ENCODE measurements at places on chromosomes 3 and 15.

- DNase-seq: no peak
Measured at GRCh38 chr15:89444241-89445225, 51.9 kb downstream of the RHCG start.

DNA sequence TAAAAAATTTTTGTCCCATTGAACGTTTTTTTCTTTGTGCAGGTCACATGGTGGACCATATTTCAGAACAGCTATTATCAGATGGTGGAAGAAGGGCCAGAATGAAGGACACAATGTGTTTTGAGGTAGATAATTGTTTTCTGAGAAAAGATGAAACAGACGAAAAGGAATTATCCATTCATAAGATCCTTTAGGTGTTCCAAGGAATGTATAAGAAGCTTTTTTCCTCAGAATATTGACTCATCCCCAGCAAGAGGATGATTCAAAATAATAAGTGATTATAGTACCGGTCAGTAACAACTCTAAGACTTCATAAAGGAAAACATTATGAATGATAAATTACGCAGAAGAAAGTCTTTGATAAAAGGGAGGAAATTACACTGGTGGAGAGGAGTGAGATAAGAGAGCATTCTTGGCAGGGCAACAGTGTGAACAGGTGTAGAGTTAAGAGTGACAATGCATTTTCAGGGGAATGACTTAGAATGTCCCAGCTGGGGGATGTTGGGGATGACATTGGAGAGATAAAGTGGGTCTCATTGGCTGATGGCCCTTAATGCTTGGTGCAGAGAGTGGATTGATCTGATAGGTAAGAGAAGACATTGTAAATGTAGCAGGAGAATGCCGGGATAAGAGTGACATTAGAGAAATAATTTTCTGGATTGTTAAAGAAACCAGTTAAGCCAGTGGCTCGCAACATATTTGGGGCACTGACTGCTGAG lies 27.0 kb upstream of the AQP9 start:
- no peak for DNase-seq

DNA sequence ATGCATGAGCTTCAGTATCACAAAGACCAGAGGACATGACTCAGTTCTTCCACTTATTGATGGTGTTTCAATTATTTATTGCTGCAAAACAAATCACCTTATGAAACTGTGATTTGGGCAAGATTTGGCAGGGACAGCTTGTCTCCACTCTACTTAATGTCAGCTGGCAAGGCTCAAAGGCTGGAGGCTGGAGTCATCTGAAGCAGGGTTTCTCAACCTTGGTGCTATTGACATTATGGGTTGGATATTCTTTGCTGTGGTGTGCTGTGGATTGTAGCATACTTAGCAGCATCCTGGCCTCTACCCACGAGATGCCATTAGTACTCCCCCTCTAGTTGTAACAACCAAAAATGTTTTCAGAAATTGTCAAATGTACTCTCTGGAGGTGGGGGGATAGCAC lies 138.8 kb upstream of the PEX5L start:
- DNase-seq: no peak

GRCh38 chr3:151015767-151016477 lies 43.4 kb upstream of the CLRN1 start:
- DNase-seq: no peak

GRCh38 chr15:91534976-91535375 lies 318.5 kb upstream of the SLCO3A1 start:
- DNase-seq: no peak

GRCh38 chr15:32844118-32844711 lies 126.4 kb downstream of the GREM1 start:
- DNase-seq: no peak

DNA sequence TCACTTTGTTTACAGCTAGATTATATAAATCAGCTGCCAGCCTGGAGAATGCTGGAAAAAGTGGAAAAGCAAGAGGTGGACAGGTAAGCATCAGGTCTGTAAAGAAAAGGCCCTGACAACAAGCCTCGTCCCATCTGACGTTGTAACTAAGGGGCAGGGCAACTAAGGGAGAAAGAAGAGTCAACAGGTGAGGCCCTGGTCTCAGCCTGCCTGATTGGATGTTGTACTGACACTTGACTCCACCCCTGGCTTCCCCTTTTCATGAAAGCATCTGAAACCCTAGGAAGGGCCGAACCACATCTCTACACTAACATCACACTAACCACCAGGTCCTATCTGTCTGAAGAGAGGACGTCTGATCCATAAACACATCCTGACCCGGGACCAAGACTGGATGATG lies 357.6 kb upstream of the CFAP20DC start:
- no peak for DNase-seq

- no peak for DNase-seq
Measured at GRCh38 chr15:98282656-98283332, 322.3 kb downstream of the ARRDC4 start.

GRCh38 chr3:195001961-195002861 lies 268.7 kb downstream of the XXYLT1 start:
- peak; percentile 40 for DNase-seq

- no peak for DNase-seq
Measured at GRCh38 chr3:102258666-102259227, 176.1 kb upstream of the ZPLD1 start.

DNA sequence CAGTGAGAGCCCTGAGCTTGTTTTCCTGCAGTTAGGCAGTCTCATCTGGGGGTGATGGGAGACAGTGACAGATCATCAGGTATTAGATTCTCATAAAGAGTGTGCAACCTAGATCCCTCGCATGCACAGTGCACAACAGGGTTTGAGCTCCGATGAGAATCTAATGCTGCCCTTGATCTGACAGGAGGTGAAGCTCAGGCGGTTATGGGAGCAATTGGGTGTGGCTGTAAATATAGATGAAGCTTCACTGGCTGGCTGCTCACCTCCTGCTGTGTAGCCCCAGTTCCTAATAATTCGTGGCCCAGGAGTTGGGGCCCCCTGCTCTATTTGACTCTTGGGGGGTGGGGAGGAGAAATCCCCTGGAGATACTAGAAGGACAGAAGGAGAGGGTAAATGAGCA lies 309.4 kb upstream of the STT3B start:
- DNase-seq: no peak

DNA sequence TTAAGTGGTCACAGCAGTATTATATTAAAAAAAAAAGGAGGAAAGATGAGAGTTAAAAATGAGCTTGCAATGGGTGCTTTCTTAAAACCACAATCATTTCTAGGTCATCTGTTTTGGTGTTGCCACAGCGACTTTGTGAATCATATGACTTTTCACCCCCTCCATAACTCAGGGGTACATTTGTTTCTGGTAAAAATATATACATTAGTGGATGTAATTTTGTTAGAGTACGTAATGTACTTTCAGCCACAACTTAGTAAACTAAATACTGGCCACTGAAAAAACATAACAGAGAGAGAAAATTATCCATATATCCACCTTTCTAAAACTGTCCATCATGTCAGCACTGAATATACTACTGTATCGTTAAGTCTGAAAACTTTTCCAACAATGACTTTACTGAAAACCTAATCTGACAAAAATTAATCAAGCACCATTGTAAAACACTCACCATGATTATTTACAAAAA lies 3.4 kb downstream of the ANKRD28 start:
- no peak for DNase-seq

- DNase-seq: no peak
Measured at GRCh38 chr15:50318697-50319096, 36.3 kb downstream of the GABPB1 start.

- no peak for DNase-seq
Measured at GRCh38 chr3:13020159-13020750, 53.0 kb downstream of the IQSEC1 start.

DNA sequence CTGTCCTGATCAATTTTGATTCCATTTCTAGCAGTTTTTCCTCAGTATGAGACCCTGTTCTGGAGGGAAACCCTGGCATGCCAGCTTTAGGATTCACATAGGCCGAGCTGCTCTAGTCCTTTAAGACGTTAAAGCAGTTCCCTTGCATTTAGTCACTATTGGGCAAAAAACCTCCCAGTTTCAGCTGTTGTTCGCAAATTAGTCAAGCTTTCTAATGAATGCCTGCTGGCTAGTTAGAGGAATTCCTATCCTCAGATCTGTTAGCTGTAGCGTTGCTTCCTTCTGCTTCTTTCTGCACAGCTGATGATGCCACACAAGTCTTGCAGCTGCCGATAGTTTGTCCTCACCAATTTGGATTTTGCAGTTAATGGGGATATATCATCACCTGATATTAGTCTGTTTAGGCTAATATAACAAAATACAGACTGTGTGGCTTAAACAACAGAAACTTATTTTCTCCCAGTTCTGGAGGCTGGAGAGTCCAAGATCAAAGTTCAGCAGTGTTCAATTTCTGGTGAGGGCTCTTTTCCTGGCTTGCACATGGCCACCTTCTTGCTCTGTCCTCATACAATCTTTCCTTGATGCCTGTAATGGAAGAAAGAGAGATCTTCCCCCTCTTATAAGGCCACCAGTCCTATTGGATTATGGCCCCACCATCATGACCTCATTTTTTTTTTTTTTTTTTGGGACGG lies 7.5 kb upstream of the UBL7 start:
- DNase-seq: no peak

DNA sequence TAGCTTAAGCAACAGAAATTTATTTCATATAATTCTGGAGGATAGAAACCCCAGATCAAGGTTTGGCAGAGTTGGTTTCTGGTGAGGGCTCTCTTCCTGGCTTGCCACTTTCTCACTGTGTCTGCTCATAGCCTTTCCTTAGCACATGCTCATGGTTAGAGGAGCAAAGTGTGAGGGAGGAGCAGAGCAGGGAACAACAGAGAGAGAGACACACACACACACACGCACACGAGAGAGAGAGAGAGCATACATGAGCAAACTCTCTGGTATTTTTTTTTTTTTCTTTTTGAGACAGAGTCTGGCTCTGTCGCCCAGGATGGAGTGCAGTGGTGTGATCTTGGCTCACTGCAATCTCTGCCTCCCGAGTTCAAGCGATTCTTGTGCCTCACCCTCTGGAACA lies 36.8 kb upstream of the ZDHHC23 start:
- DNase-seq: no peak

- no peak for DNase-seq
Measured at GRCh38 chr3:171028779-171029232, 2.3 kb upstream of the SLC2A2 start.

All from testis (tissue), 5 donors.